HEK293T (cell line): ENCODE measurements at places on chromosomes 2 and 18.

GRCh38 chr18:21599585-21600525, 649 bp downstream of the ESCO1 start:
- peak; percentile 61 for DNase-seq

- no peak for DNase-seq
These were observed 26.2 kb downstream of the MMADHC start for GRCh38 chr2:149561309-149561926.

DNA sequence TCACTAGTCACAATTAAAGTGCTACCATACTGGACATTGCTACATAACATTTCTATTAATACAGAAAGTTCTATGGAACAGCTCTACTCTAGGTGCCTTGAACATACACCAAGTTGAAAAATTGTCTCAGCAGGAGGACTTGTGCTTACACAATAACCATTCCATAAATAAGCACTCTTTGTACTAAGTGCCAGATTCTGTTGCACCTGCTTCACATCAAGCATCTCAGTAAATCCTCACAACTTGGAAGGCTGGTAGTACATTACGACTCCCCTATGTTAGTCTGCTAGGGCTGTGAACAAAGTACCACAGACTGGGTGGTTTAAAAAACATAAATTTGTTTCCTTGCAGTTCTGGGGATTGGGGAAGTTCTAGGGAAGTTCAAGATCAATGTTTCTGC, 296.9 kb upstream of the NCKAP5 start:
- DNase-seq: no peak

- no peak for DNase-seq
These were observed 187.0 kb downstream of the AGPS start for GRCh38 chr2:177579486-177580036.

DNA sequence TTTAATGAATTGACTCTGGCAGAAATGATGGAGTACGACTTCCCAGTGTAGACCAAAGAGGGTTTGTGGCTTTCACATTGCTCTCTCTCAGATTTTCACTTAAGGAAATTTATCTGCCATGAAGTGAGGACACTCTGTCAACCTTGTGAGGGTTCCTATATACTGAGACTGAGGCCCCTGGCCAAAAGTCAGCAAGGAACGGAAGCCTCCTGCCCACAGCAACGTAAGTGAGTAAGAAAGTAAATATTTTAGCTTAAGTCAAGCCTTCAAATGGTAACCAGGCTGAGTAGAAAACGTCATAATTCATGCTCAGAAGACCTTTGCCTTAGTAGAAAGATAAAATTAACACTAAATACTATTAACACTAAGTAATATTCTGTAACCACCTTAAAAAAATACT, 1080.5 kb upstream of the ACVR2A start:
- no peak for DNase-seq

DNA sequence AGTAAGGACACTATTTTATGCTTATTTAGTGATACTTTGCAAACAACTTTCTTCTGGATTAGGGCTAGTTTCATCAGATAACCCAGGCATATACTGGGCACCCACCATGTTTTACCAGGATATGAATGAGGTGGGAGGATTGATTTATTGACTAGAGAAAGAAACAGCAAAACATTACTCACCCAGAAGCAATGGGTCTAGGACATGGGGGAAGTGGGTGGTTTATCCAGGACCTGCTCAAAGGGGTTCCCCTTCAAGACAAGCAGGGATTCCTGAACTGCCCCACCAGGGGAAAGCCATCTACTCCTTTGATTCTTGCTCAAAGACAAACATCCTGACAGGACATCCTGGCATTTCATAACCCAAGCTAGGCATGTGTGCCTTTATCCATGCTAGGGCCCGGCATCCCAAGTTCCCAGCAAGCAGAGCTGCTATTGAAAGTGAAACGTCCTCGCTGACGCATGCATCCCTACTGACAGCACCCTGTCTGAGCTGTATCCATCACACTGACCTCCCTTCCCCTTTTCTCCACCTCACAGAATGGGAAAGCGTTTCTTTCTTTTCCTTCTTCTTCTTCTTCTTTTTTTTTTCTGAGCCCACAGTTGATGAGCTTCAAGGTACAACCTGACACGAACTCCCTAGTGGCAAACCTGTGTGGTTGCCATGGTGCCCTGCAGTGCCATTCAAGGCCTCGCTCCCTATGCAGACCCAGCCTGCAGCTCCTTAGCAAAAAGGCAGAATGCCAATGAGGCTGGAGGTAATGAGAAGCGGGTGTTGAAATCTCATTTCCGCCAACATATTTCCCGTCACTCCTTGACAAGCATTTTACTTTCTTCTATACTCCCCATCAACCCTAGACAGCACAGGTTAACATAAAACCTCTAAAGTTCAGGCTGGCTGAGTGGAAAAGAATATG, 70.5 kb downstream of the CLHC1 start:
- no peak for DNase-seq

GRCh38 chr2:136917411-136917881, 152.1 kb downstream of the THSD7B start:
- DNase-seq: no peak

DNA sequence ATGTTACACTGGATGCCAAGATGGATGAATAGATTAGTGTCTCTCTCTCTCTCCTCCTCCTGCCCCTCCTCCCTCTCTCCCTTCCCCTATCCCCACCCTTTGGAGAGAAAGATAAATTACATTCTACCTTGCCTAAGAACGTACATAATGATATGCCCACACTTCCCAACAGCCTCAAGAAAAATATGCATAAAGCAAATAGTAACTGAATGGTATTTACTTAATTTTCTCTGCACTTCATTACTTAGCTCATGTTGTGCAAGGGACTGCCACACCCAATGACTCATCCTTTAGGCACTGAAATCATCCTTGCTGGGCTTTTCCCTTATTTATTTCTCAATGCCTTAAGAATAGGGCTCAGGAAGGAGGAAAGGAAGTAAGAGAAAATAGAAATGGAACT, 137.3 kb upstream of the PID1 start:
- no peak for DNase-seq

DNA sequence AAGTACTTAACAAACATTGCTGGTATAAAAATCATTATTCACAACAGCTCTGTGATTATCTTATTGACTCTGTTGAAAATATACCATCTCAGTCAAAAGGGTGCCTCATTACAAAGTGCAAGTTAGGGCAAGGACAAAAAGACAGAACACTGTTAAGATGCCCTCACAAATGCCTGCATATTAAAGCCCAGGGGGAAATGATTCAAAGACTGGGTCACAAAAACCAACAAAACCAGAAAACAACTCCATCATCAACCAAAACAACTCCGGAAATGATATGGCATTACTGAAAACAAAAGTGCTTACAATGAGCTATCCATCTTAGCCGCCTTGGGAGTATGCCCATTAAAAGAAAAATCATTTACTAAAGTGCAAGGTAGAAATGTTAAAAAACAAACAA, 9.9 kb downstream of the PLA2R1 start:
- DNase-seq: no peak

- DNase-seq: no peak
These were observed 18.7 kb upstream of the COLEC12 start for GRCh38 chr18:519019-519879.

GRCh38 chr2:221999717-222000116, 299.1 kb downstream of the PAX3 start:
- no peak for DNase-seq

DNA sequence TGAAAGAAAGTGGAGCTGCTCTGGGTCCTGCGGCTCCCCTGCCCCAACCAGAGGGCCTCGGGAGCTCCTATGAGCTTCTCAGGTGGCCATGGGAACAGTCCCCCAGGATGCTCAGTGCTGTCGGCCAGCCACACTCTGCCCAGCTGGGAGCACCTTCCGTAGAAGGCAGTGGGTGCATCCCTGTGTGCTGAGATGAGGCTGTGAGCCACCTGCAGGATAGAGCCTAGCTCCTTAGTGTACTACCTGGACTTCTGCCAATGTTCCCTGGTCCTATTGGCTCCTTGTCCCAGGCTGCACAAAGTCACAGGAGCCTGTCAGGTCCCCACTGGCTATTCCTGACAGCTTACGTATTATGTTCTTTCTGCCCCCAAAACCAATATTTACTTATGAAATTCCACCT, 16.1 kb downstream of the PRELID3A start:
- no peak for DNase-seq

- DNase-seq: no peak
These were observed 89.9 kb upstream of the RANBP2 start for GRCh38 chr2:108629417-108629816.

- no peak for DNase-seq
These were observed 194.5 kb upstream of the APCDD1 start for GRCh38 chr18:10259901-10260300.

DNA sequence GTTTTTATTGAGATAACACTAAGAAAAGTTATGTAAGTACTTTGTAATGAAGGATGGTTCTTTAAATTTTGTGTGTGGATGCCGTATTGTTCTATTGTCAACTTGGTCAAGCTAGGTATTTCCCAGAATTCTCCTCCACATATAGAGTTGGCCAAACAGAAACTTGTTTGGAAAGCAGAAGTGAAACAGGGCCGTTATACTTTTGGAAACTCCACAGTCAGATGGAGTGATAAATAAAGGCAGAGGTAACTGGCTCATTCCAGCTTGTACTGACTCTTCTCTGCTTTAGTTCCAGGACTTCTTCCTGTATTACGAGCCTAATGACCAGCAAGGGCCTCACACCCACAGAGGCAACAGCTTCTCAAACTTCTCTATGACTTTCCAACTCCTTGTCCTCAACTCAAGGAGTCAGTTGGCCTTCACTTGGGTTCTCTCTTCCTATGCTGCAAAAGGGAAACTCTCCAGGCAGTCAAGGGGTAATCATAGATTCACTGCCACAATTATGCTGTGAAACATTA, 16.4 kb upstream of the STARD7 start:
- DNase-seq: no peak

- DNase-seq: no peak
These were observed 33.0 kb downstream of the ITGB1BP1 start for GRCh38 chr2:9390151-9390850.

- DNase-seq: no peak
These were observed 14.5 kb upstream of the KCNK3 start for GRCh38 chr2:26678035-26678434.

GRCh38 chr2:236662231-236663185, 92.9 kb downstream of the ACKR3 start:
- no peak for DNase-seq

- DNase-seq: no peak
These were observed 18.6 kb upstream of the ESPNL start for GRCh38 chr2:238081561-238081960.

DNA sequence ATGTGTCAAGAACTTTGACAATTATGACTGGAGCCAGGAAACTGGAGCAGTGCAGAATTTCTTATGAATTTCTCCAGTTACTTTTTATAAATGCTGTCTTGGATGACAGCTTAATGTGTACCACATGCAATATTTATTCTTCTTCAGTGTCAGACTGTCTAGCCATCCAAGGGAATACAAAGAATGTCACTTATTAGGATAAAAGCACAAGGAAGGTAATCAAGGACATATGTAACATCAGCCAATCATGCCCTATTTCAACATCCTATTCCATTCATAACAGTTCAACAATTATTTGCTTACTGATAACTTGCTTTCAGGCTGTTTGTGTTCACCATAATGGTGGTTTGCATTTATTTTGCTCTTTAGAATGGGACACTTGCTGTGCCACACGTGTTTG, 139.8 kb downstream of the OLA1 start:
- DNase-seq: no peak

DNA sequence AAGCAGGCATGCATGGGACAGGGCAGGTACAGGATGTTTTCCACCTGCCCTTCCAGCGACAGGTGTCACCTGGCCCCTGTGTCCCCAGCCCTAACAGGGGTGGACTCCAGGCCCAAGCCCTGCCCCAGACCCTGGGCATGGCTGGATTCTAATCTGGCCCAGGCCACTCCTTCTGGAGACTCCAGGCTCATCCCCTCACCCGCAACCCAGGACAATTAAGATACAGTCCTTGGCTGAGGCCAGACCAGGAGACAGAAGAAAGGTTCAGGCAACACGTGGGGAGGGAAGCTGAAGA, 9.5 kb downstream of the BIN1 start:
- no peak for DNase-seq

DNA sequence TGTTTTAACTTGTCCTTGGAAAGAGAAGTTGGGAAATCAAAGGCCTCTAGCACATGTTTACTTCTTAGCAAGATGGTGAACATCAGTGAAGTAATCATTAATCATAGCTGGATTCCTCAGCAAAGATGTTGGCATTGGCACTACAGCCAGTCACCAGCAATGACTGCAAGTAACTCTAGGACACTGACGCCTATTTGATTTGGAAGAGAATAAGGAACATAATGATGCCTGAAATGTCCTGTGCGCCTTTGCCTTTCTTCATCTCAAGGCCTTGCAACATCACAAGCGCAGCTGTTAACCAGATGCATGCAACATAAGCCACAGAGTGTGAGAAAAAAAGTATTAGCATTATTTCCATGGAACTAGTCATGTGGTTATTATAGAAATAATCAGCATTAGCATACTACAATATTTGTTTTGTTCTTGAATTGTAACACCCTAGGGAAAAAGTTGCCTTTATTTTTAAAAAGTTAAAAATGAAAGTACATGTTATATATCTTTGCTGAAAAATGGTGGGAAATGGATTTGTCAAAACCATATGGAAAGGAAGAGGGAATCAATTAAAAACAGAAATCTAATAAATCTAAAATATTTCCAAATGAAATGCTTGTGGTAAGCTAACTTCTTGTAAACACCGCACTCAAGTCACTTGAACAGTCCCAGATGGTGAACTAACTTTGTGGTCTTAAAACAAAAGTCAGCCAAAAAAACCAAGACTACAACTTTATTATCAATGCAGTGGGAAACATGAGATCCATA, 55.6 kb downstream of the THADA start:
- DNase-seq: no peak

DNA sequence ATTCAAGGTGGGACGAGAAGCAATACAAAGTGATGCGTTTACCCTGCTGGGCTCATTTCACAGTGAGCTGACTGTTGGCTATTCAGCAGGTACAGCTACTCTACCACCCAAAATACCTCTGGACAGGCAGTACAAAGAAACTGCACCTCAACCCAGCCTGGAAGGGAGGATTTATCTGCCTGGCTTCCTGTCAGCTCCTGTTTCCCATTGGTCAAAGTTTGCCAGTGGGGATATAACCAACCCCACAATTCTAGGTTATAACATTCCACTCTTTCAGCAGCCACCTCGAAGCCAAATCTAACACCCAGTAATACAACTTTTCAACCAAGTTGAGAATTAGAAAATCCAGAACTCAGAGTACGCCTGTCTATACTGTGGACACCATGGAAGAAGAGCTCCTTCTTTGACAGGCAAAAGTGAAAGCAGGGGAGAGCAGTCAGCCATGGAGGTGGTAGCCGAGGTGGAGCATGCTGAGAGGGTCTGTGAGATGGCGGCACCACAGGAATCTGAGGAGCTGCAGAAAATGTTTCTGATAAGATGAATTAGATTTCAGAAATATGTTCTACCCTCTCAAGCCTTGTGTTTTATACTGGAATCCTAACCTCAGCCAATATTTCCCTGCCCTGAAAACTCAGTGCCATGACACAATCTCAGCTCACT, 10.8 kb downstream of the DUSP19 start:
- no peak for DNase-seq
